ENCODE measurements at places on chromosomes 1 and 21.

DNA sequence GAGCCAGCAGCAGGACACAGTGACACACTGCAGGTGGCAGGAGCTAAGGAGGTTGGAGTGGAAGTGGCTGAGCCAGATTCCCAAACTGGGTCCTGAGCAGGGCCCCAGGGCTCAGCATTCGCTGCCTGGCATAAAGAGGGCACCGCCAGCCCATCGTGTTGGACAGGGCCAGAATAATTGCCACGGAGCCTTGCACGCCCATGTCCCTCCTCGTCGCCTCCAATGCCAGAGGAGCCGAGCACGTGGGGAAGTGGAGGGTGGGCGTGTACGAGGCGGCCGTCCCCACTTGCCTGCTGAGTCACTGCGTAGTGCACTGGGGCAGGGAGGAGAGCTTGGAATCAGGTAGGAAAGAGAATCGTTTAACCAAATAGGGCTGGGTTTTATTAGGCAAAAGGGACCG lies 26.1 kb upstream of the LRRC47 start:
- DNase-seq: no peak

- DNase-seq: no peak
Measured at GRCh38 chr1:157399984-157400382, 152.3 kb downstream of the FCRL5 start.

DNA sequence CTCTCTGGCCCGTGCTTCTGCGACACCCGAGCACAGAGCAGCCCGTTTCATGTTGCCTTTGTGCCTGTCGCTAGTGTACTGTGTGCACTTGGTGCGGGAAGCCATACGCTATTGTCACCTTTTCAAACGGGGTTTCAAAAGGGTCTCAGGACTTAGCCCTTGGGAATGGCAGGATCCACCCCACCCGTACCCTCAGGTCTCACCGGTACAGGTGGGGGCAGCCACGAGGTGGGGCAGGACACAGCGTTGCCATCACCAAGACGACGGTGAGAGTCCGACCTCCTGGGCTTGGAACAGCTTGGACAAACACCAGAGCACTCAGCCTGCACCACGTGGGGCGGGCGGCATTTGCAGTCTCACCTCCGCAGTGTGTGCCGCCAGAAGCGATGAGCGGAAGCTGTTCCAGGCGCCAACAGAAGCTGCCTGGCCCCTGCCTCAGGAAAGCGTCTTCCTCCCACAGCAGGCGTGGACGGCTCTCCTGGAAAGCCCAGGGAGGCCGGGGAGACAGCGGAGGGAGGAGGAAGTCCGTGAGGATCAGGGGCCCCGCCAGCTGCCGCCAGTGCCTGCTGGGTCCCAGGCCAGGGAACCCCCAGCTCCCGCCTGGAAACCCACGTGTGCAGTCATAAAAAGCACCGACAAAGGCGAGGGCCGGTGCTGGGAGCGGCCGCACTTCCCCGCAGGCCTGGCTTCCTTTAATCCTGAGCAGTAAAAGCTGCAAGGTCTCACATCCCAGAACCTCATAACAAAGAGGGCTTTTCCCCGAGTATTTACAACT lies 131.3 kb upstream of the ARHGEF16 start:
- DNase-seq: no peak

GRCh38 chr1:234479310-234479559 lies 256 bp upstream of the TARBP1 start:
- no peak for DNase-seq

DNA sequence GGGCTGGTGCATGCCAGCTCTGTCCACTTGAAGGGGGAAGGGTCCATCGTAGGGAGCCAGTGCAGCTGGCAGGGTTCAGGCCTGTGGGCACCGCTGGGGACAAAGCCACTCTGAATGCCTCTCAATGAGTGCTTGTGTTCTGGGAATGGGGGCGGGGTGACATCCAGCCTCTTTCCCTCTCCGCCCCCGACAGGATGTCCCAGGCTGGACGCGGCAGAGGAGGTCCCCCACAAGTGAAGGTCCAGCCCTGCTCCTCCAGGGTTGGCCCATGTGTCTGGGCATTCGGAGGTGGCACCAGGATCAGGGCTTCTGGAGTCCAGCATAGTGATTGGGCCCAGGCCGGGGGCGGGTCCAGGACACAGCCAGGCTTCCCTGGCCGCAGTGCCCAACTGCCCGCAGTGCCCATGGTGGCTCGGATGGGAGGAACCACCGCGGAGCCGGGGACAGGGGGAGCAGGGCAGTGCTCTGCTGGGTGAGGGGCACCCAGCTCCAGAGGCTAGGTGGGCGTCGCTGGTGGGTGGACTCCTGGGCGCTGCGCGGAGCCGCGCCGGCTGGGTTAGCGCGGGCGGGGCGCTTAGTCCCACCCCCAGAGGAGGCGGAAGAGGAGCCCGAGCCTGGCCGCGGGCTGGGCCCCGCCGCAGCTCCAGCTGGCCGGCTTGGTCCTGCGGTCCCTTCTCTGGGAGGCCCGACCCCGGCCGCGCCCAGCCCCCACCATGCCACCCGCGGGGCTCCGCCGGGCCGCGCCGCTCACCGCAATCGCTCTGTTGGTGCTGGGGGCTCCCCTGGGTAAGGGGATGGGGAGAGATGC lies at the start of gene SHISA4:
Gene SHISA4, plus strand, starts transcription at position 617 of the 808 bp plus-strand sequence. Its CDS starts 97 bp downstream, at position 714.
- DNase-seq: no peak

GRCh38 chr1:55539652-55540512 lies 324.7 kb upstream of the USP24 start:
- no peak for DNase-seq

GRCh38 chr1:118021668-118022067 lies 92.1 kb downstream of the WDR3 start:
- DNase-seq: no peak

GRCh38 chr1:214727274-214727673 lies 124.3 kb downstream of the CENPF start:
- no peak for DNase-seq

DNA sequence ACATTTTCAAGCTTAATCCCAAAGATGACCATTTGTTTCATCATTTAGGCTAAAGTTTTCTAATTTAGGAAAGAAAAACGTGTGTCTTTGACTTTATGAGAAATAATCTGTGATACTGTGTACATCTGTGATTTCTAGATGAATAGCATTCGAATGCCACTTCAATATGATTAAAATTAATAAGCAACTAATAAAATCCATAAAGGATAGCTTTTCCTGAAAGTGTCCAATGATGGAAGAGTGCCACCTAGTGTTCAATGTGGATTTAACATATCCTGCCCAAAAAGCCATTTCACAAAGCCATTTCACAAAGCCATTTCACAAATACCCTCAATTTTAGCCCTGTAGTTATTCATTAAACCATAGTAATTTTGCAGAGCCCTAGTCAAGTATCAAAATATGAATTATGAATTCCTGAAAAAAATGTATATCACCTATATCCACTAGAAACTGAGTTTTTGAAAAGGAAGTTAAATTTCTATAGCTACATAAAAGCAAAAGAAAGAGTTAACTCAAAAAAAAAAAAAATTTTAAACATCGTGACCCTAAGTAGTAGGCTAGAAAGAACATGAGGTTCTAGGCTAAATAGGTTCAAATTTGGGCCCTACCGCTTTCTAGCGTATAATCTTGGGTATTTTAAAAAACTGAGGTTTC lies 19.1 kb downstream of the NME7 start:
- peak; percentile 34 for DNase-seq

DNA sequence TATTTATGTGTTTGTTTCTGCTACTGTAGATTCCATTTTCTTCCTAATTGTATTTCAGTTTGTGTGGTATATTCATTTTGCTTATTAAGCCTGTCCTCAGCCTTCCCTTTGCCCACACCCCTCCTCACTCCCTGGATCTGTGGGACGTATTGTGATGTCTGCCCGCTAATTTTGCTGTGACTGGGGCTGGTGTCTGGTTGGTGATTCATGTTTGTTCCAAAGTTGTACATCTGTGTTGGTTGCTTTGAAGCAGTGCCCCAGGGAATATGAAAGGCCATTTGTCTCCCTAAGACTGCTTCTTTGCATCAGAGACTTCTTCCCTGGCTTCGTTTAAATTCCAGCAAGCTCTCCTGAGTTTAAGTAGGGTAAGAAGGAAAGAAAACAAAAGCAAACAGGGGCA lies 289.5 kb upstream of the SGIP1 start:
- DNase-seq: no peak

- no peak for DNase-seq
Measured at GRCh38 chr1:162250004-162250730, 126.5 kb downstream of the SPATA46 start.

DNA sequence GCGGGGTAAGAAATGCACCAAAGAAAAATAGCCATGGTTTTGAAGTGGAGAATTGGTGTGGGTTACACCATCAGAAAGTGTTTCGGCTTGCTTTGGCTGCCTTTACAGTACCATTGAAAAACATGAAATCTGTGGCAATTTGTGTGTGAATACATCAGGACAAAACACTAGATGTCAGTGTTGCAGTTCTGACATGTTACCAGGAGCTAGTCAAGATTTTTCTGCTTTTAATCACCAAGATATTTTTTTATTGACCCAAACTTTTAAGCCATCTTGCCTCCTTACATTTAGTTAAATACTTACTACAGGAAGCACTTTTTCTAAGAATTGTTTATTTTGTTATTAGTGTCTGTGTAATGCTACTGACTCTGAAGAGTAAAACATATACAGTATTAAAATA lies 14.3 kb downstream of the RRP15 start:
- no peak for DNase-seq

DNA sequence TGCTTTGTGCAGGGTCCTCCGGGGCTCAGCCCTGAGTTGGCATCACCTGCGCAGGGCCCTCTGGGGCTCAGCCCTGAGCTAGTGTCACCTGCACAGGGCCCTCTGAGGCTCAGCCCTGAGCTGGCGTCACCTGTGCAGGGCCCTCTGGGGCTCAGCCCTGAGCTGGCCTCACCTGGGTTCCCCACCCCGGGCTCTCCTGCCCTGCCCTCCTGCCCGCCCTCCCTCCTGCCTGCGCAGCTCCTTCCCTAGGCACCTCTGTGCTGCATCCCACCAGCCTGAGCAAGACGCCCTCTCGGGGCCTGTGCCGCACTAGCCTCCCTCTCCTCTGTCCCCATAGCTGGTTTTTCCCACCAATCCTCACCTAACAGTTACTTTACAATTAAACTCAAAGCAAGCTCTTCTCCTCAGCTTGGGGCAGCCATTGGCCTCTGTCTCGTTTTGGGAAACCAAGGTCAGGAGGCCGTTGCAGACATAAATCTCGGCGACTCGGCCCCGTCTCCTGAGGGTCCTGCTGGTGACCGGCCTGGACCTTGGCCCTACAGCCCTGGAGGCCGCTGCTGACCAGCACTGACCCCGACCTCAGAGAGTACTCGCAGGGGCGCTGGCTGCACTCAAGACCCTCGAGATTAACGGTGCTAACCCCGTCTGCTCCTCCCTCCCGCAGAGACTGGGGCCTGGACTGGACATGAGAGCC lies 22.7 kb downstream of the COL6A1 start:
- DNase-seq: no peak

DNA sequence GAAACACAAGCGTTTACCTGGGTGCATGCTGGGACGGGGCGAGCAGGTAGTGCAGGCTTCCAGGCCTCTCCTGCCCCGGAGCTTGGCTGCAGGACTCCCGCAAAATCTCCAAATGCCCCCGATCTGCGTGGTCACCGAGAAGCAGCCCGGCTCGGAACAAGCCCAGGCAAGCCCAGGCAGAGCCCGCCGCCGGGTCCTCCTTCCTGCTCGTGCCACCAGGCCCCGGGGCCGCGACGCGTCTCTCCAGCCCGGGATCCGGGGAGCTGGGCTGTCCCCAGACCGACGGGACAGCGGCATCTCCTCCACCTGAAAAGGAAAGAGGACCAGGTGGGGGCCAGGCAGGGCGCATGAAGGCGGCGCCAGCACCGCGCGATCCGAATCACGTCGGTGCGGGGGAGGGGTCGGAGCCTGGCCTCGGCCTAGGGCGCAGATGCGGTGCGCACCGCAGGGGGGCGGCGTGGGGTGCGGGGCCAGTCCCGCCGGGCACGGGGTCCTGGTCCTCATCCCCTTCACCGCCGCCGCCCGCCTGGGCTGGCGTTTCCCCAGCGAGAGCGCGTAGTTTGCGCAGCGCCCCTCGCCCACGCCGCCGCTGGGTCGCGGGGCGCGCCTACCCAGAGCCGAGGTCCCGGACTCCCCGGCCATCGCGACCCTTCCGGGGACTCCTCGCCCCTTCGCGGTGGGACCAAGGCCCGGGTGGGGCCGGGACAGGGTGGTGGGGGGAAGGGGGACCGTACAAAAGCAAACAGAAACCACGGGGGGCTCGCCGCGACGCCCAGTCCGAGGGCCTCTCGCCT lies 52.4 kb upstream of the H6PD start:
- DNase-seq: no peak

- no peak for DNase-seq
Measured at GRCh38 chr1:112852934-112853333, 103.1 kb downstream of the SLC16A1 start.

GRCh38 chr1:6885426-6885825 lies 100.2 kb downstream of the CAMTA1 start:
- no peak for DNase-seq

DNA sequence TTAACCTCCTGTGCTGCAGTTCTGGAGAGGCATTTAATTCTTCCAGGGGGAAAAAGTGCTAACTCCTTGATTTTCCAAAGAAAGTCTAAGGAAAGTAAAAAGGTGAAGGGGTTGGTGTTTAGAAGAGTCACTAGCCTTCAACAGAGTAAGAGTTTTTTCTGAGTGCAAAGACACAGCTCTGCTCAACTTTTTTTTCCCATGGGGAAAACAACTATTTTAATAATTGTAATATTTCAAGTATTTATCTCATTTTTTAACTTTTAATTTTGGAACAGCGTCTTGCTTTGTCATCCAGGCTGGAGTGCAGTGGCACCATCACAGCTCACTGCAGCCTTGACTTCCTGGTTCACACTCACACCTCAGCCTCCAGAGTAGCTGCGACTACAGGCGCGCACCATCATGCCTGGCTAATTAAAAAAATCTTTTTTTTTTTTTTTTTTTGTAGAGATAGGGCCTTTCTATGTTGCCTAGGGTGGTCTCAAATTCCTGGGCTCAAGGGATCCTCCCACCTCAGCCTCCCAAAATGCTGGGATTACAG lies 202.6 kb downstream of the APP start:
- no peak for DNase-seq

GRCh38 chr21:37455504-37455911 lies 88.9 kb downstream of the DYRK1A start:
- no peak for DNase-seq

- no peak for DNase-seq
Measured at GRCh38 chr1:109559995-109560394, 11.6 kb downstream of the GNAI3 start.

Measured in effector memory CD8-positive, alpha-beta T cell (primary cell).